ENCODE measurements at places on chromosomes 12 and 14. TPM values are rescaled to one million over a fixed set of nuclear protein-coding genes. Genes with fewer than 3 reads are reported as not detected.
A peak's percentile ranks its signal among the peaks of the same experiment; 100 is the strongest.

GRCh38 chr12:57430112-57430930 is 522 bp downstream of the R3HDM2 start:
- peak; percentile 72 for DNase-seq

GRCh38 chr12:66662179-66662578 is 16.7 kb downstream of the GRIP1 start:
- DNase-seq: no peak

DNA sequence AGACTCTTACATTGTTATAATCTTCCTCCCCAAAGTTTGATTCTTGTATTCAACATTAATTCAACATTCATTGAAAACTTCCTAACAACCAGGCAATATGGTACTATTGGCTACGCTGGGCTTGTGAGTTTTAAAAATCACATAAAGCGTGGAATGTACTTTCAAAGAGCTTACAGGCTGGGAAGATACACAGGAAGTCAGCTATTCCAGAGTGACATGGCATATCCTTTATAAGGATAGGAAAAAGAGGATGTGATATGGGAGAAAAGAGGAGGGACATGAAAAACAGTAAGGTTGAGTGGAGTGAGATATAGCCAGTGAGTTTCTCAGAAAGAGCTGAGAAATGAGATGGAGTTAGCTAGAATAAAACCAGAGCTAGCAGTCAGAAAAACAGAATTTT is 103.6 kb upstream of the ATF7IP start:
- no peak for DNase-seq

The ZDHHC22 gene
- polyA plus RNA-seq: not detected

The KRT6C gene
- polyA plus RNA-seq: not detected
